ENCODE measurements at places on chromosomes 4 and X. TPM values are rescaled to one million over a fixed set of nuclear protein-coding genes. Genes with fewer than 3 reads are reported as not detected.

SOWAHB gene
- 6.4 TPM for polyA plus RNA-seq

DNA sequence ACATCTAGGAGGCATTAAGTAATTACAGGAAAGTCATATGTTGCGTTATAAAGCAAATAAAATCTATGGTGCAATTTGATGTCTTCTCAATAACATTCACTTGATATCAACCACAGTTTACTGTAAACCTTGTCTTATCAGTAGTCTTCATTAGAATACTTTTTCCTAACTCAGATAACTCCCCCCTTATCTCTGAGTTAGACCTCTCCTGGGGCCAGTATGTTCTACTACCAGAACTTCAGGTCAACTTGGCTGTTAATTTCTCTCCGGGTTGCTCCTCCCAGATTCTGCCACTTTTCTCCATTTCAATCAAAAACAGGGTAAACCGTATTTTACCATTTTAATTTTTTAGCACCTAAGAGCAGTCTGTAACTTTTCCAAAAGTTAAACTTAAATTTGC is 50.0 kb downstream of the KDR start:
- no peak for DNase-seq

- DNase-seq = no peak
Measured at GRCh38 chr4:143692241-143692640, 8.2 kb downstream of the FREM3 start.

PCDH18 gene
- polyA plus RNA-seq = 134 TPM

All from renal pelvis (tissue), 12 donors.